Thyroid gland (tissue), 4 donors: ENCODE measurements at places on chromosomes 12 and 14.

GRCh38 chr14:91501951-91502930, 7.9 kb downstream of the PPP4R3A start:
- H3K4me1 ChIP-seq = peaks cover 12% of the 10 kb centered on the region
- no peak for DNase-seq
- H3K27me3 ChIP-seq = no peaks in the 10 kb centered on the region
- H3K36me3 ChIP-seq = no peaks in the 10 kb centered on the region
- no peak overlapping the region for H3K4me3 ChIP-seq

DNA sequence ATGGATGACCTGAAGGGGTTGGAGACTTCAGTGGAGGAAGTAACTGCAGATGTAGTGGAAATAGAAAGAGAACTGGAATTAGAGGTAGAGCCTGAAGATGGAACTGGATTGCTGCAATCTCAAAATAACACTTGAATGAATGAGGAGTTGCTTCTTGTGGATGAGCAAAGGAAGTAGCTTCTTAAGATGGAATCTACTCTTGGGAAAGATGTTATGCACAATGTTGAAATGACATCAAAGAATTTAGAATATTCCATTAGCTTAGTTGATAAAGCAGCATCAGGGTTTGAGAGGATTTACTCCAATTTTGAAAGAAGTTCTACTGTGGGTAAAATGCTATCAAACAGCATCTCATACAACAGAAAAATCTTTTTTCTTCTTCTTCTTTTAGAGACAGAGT, 186.4 kb upstream of the PRKD1 start:
- H3K36me3 ChIP-seq = no peaks in the 10 kb centered on the region
- no peak overlapping the region for H3K4me3 ChIP-seq
- DNase-seq = no peak

DNA sequence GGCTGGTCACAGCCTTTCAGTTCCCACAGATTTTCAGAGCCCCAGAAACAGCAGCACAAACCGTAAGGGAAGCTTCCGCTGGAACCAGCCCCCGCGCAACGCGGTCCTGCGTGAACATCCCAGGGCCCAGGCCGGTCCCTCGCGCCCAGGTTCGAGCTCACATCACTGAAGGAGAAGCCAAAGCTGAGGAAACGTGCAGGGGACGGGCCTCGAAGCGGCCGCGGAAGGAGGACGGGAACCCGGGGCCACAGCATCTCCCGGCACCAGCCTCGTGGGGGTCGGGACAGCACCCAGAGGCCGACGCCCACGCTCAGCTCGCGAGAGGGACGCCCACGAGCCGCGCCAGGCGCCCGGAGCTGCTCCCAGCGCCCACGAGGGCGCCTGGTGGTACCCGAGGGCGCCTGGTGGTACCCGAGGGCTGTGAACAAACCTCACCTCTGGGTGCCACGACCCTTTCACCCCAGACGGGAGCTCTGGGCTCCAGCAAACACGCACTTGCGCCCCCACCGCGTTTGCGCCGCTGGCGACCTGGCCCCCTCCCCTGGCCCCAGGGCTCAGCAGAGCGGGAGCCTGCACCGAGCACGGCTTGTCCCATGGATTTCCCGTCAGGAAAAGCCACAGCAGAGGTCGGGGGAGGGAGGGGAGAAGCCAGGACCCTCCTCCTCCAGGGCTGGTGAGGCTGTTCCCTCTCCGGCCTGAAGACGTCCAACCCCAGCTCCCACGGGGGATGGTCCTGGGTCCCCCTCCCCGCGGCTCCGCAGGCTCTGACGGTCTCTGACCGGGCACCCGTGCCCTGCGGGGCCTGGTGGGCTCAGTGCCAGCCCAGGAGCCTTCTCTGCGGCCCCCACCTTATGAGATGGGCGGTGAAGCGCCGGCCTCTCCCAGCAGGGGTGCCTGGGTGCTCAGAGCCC, 6.9 kb downstream of the LRCOL1 start:
- H3K27ac ChIP-seq = no peak overlapping the region
- peak overlapping the region; percentile 30 for H3K4me3 ChIP-seq
- H3K4me1 ChIP-seq = no peaks in the 10 kb centered on the region
- H3K36me3 ChIP-seq = no peaks in the 10 kb centered on the region
- DNase-seq = no peak
- no peaks in the 10 kb centered on the region for H3K27me3 ChIP-seq

GRCh38 chr12:55974308-55974730, 441 bp downstream of the RAB5B start:
- H3K27ac ChIP-seq = peak overlapping the region; percentile 90
- no peaks in the 10 kb centered on the region for H3K27me3 ChIP-seq
- peak overlapping the region; percentile 100 for H3K4me3 ChIP-seq
- peak; percentile 66 for DNase-seq
- peaks cover 20% of the 10 kb centered on the region for H3K4me1 ChIP-seq
- no peaks in the 10 kb centered on the region for H3K36me3 ChIP-seq
